ENCODE measurements at places on chromosomes 4 and X. TPM values are rescaled to one million over a fixed set of nuclear protein-coding genes. Genes with fewer than 3 reads are reported as not detected.

PRDX4 gene
- 39.6 TPM for total RNA-seq

LNX1 gene
- total RNA-seq: 54.4 TPM

MYOZ2 gene
- total RNA-seq: not detected

DCAF16 gene
- total RNA-seq: 33.6 TPM

DNA sequence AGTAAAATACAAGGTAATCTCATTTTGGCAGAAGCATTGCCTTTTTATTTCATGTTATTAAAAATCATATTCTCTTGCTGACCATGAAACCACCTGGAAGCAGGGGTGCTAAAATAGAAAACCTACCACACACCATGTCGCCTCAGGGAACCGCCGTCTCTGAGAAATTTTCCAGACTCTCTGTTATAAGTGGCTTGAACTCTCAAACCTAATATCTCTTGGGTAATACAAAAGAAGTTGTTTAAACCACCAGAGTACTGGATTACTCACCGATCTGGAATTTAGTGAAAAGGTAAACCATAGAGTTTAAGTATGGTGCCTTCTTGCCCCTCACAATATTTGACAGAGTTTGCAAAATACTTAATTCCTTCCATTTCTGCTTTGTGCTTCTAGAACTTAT, 27.7 kb downstream of the ENPP6 start:
- no peak for DNase-seq

GRCh38 chr4:132227151-132227856, 921.8 kb upstream of the PCDH10 start:
- no peak for DNase-seq

DNA sequence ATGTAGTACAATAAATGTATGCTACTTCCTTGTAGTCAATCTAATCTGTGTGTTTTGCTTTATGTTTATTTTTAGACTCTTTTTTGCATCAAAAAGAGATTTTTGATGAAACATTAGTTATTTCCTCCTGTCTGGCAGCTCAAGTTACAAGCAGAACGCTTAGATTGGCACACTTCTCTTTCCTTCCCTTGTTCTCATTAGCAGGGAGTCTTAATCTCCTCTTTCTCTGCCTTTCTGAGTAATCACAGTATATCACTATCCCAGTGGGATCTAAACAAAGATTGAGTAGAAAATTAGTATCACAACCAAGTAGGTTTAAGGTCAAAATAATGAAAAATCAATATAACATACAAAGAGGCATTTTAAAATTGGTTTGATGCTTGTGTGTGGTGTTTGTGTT, 1192.6 kb downstream of the C4orf33 start:
- DNase-seq: no peak

GRCh38 chr4:11602606-11603340, 174.1 kb upstream of the HS3ST1 start:
- DNase-seq: no peak

DNA sequence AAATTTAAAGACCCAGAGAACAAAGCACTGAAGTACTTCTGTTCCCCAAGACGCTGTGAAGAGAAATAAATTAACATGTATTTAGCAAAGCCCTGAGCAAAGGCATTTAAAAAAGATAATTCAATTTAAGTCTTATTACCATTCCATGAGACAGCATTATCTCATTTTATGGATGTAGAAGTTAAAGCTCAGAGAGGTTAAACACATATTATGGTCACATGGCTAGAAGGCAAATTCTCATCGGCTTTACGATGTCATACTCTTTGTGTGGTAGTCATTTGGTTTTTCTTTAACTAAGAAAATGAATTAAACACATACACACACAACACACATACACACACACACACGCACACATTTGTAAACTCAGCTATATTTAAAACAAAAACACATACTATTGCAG, 262.7 kb downstream of the HS3ST1 start:
- no peak for DNase-seq

GRCh38 chr4:135032670-135033069, 831.1 kb upstream of the PABPC4L start:
- DNase-seq: no peak

DNA sequence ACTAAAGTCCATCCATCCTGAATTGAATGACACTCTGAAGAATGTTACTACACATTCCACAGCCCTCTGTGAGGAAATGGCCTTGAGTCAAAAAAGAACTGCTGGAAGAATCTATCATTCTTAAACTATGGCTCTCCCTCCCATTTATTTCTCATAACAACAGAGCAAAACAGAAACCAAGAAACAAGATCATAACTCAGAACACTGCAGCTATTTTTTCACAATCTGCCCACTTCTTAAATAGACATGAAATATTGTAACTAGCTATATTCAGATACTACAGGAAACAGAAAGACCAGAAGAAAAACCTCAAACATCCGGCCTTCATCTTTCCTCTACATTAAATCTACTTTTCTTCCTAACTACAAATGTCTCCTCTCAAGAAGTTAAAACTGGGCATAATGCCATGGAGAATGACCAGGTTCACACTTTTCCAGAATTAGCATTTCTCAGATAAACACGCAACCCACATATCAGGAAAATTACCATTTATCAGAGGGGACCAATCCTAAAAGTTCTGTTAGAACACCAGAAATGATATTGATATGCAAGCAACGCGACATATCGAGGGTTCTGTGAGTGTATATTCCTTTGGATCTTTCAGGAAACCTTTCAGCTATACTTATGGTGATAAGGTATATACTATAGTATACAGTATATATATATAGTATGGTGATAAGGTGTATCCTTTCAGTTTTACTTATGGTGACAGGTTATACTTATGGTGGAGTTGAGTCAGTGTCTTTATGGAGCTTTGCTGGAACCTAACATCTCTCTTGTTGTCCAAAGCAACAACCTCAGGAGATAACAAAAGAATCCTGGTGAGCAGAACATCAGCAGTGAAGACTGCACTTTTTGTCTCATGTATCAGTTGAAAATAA, 60.4 kb upstream of the IRF2 start:
- DNase-seq: no peak

DNA sequence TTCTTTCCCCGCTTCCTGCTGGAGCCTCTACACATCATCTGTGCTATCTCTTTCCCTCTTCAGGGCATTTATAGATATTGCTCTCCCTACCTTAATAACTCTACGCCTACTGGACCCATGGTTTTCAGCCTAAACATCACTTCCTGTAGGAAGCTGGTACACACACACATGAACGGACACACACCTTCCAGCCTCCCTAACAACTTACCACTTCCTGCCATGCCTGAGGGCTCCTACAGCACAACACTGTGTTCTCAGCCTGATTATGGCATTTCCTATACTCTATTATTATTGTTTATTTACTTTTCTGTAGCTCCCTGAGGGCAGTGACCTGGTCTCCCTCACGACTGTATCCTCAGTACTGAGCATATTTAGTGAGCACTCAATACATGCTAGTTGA, 163.6 kb upstream of the MAP3K15 start:
- no peak for DNase-seq

GRCh38 chrX:20347481-20347880, 80.8 kb upstream of the RPS6KA3 start:
- DNase-seq: no peak

DNA sequence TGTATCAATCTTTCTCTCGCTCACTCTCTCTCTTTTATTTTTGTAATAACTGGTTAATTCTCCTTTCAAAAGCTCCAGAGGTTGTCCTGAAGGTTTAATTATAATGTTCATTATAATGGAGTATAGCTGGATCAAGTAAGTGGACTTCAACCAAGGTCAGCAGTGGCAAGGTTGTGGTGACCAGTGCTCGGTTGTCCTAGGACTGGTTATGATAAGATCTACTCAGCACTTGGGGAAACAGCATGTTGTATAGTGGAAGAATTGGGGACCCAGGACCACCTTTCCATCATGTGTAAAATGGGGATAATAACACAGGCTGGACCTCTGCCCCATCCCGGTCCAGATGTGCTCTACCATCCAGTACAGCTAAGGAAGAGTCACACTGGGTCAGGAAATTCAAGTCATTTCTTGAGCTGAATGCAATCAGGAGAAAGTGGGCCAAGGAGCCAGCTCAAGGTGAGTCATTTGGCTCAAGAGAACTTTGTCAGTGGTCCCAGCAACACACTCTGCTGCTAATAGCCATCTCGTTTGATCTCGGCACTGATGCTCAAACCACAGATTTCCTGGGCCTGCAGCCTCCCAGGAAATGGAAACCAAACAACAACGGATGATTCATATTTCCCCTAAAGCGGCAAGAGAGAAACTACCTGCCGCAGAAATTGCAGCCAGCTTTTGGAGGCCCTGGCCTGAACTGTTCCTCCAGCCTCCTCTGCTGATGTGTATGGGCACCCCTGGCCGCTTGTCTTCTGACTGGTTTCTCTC, 123.6 kb upstream of the RBPJ start:
- DNase-seq: no peak

Data from lower leg skin (tissue), 4 donors.